Heart right ventricle (tissue), 16 donors: ENCODE measurements at places on chromosomes 6 and 20. TPM values are rescaled to one million over a fixed set of nuclear protein-coding genes. Genes with fewer than 3 reads are reported as not detected.

The GABRR2 gene
- 0.14 TPM for total RNA-seq

The ZC2HC1B gene
- total RNA-seq, result not detected

The ULBP1 gene
- 0.18 TPM for total RNA-seq

The VIP gene
- 0.40 TPM for total RNA-seq

The MYT1 gene
- total RNA-seq, result 0.05 TPM

The ELOVL4 gene
- 0.11 TPM for total RNA-seq

The BMP2 gene
- total RNA-seq, result 2.3 TPM

DNA sequence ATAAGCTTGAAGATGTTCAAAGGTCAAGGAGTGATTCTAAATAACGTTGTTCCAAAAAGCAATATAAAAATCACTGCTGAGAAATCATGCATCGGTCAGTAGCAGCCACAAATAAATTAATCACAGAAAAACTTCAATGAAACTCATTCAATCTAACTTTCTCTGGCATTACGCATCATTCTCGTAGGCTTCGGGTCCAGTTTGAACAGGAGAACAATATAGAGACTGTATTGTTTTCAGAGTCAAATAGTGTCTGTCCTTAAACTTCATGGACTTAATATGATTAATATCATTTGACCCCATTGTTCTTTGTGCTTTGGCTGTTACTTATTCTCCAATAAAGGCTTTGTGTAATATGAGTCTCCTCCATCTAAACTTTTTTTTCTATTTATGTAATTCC lies 200.4 kb downstream of the C6orf118 start:
- no peak for DNase-seq

DNA sequence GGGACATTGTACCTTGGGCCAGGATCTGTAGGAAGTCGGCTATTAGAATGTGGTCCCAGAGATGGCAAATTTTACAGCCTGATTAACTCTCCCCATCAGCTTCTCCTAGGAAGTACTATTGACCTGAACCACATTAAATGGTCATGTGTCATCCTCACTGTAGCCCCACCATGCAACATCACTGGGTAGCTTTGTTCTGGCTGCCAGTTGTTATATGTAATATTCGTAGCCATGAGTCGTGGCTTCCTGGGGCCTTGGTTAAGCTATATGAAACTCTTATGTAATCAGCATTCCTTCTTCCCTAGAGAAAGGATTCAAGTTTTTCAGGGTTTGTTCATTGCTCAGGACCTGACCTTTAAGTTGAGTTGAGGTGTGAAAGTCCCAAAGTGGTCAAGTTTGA lies 125.7 kb downstream of the ANKS1A start:
- no peak for DNase-seq

- DNase-seq, result no peak
These were observed 40.6 kb downstream of the LYRM2 start for GRCh38 chr6:89597988-89598387.

- no peak for DNase-seq
These were observed 46.4 kb downstream of the PRL start for GRCh38 chr6:22250486-22250885.

DNA sequence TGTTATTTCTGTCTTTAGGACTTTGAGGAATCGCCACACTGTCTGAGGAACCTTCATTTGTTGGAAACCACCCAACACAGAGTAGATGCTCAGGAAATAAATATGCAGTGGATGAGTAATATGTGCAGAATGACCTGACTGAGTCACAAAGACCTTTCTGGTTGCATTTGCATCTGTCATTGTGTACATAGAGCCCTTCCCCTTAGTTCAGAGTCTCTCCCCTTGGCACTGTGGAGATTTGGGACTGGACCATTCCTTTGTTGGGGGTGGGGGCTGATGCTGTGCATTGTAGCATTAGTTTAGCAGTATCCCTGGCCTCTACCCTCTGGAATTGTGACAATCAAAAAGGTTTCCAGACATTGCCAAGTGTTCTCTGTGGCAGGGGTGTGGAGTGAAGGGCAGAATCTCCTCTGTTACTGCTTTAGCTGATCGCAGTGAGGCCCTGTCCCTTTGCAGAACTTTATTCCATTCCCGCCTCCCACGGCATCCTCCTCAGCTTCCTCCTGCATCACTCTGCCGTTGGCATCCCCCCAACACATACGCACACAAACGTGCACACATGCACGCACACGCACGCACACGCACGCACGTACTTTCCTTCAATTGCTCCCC lies 64.5 kb downstream of the EYA2 start:
- DNase-seq, result no peak

DNA sequence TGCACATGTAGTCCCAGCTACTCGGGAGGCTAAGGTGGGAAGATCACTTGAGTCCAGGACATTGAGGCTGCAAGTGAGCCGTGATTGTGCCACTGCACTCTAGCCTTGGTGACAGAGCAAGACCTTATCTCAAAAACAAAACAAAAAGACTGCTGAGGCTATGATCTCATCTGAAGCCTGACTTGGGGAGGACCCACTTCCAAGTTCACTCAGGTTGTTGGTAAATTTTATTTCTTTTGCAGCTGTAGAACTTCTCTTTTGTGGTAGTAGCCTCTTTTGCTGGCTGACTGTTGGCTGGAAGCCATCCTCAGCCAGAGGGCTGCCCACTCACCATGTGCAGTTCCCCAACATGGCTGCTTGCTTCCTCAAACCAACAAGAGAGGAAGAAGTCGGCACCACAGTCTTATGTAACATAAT lies 36.8 kb upstream of the ME1 start:
- DNase-seq, result peak; percentile 29

DNA sequence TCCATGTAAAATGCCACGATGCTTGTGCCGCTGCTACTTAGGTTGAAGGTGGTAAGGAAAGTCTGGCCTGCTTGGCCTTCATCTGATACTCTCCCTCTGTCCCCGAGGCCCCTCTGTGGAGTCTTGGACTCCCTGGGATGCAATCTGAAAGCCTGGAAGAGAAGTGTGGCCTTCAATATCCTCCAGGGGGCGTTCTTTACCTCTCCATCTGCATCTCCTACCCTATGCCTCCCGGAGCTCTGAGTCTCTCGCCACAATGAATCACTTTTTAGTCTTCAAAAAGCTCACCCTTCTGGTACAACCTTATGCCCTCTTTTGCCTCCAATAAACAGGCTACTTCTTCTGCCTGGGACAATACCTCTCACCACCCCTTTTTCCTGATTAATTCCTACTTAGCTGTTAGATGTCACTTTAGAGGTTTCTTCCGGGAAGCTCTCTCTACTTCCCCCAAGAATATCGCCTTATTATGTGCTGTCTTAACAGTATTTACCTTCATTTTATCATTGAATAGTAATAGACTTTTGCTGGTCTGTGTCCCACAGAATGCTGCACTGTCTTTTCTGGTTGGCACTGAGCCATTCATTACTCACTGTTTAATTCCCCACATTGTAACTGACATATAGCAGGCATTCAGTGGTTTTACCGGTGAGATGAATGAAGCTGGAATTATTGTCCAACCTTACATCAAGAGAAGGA lies 13.9 kb upstream of the ATG5 start:
- DNase-seq, result no peak

GRCh38 chr6:71460933-71461332 lies 172.3 kb downstream of the OGFRL1 start:
- no peak for DNase-seq

GRCh38 chr6:155880900-155881299 lies 425.3 kb upstream of the NOX3 start:
- DNase-seq, result no peak

DNA sequence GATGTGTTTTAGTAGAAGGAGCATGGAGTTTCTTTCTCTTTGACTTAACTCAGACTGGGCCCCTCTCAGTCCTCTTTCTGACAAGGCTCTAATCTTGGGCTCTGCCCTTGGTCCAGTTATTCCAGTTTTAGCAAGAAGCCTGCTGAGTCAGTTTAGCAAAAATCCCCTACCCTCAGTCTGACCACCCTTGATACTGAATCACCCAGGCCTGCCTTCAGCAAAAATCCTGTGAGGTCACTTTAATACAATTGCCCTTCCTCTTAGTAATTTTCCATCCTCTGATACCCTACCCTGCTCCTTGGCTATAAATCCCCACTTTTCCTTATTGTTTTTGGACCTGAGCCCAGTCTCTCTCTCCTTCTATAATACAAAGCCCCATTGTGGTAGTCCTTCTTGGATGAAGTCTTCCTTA lies 326.7 kb upstream of the NOX3 start:
- peak; percentile 12 for DNase-seq

DNA sequence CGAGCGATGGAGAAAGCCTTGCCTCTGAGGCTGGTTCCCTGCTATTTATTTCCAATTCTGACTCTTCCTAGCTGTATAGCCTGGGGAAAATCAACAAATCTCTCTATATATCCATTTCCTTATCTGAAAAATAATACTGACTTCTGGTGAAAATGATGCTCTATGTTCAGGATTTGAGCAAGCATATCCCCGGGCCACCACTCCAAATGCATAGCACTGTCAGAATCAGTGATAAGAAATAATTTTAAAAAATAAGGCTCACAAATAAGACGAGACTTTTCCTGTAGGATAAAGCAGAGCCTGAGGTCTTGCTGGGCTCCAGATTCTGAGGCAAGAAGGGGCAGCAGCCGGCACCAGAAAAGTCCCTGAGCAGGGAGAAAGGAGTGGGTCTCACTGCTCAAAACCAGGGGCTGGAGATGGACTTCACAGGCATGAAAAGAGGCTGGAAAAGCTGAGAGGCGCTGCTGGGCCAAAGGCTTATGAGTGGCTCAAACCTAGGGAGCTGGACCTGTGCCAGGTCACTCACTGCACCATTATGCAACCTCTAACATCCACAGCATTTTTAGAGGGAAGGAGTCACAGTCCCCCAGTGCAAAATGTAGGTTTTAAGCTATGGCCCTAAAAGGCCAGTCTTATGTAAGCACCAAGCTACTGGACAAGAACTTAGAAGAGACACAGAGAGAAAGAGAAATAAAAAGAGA lies 48.1 kb upstream of the SLC17A4 start:
- DNase-seq, result no peak

DNA sequence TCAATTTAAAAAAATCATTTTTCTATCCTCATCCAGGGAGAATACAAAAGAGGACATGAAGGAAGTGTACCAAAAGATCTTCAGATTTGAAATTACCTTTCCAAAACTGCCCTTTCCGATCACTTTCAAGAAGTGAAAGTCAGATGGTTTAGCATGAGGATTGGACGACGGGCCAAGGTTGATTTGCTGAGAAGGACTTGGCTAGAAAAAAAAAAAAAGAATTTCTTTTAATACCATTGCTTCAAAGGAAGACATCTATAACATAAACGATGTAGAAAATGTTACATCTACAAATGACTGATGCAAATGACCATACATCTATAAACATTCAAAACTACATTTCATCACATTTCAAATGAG lies 120.9 kb upstream of the SLC2A12 start:
- DNase-seq, result no peak

- DNase-seq, result no peak
These were observed 300.3 kb downstream of the NRN1 start for GRCh38 chr6:5706124-5707033.

DNA sequence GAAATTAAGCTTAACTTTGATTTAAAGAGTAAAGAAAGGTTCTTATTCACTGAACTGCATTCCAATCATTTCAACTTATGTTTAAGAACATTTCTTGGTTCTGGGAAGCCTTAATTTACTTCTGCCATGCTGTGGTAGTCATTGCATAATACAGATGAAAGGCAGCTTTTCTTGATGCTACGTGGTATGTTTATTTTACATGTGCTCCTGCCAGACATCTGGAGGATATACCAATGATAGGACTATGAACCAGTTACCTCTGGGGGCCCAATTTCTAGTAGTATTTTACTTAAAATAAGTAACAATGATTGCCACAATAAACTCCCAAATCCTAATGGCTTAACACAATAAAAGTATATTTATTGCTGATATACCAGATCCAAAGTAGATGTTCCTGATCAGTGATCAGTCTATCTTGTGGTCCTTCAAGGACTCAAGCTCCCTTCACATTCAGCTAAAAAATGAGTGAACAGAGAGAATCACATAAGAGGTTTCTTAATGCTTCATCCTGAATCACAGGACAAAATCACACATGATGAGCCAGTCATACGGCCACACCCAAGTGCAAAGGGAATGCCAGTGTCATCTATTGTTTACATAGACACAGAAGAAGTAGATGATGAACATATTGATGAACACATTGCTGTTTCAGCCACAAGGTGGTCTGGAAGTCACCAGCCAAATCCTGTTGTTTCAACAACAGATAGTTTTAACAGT lies 56.5 kb upstream of the CCN2 start:
- DNase-seq, result no peak

- DNase-seq, result no peak
These were observed 146.0 kb downstream of the LAMP5 start for GRCh38 chr20:9660236-9660868.

DNA sequence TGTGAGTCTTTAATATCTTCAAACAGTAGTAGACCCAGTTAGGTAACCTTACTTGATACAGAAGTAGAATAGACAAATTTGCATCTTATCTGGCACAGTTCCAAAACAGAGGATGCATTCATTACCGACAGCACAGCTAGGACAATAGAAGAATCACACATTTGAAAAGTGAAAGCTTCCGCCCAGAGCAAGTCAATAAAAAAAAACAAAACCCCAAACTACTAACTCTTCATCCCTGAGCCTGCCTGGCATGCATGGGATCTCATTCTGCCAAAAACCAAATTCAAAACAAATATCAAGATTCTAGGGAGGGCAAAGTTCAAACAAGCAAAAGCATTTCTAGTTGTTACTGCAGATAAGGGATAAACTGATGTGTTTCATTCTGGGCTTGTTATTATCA lies 235.4 kb downstream of the BTBD9 start:
- DNase-seq, result no peak

DNA sequence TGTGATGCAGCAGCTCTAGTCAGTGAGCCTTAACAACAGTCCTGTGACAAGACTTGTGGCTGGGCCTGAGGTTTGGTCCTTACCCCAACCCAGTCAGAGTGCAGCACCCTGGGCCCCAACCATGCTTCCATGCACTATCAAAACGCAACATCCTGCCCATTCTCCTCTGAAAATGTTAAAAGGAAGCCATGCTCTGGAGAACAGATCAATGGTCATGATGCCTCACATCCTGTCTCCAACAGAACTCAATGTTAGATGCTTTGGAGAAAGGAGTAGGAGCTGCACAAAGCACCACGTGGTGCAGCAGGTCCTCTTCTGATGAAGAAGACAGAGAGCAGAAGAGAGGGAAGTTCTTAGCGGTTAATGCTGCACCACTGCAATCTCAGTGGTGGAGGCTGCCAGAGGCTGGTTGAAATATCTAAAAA lies 41.9 kb downstream of the TRAM2 start:
- DNase-seq, result no peak

DNA sequence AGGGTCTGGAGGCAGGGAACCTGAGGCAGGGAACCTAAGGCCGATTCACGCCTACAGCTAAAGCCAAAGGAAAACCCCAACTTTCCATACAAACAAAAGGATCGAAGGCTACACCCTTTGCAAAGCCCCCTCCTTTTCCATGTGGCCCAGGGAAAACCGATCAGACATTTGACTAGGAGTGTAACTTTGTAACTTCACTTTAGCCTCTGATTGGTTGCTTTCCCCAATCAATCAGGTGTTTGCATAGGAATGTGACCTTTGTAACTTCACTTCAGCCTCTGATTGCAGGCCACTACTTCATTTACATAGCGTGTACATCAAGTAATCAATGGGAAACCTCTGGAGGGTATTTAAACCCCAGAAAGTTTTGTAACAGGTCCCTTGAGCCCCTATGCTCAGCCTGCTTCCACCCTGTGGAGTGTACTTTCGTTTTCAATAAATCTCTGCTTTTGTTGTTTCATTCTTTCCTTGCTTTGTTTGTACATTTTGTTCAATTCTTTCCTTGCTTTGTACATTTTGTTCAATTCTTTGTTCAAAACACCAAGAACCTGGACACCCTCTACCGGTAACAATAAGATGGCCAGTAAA lies 43.3 kb downstream of the CHD6 start:
- DNase-seq, result no peak
